Transverse colon (tissue), 4 donors: ENCODE measurements at places on chromosomes 1 and 21. TPM values are rescaled to one million over a fixed set of nuclear protein-coding genes. Genes with fewer than 3 reads are reported as not detected.

DENND2C gene
- total RNA-seq = 1.6 TPM

GMEB1 gene
- total RNA-seq = 10.4 TPM

DNA sequence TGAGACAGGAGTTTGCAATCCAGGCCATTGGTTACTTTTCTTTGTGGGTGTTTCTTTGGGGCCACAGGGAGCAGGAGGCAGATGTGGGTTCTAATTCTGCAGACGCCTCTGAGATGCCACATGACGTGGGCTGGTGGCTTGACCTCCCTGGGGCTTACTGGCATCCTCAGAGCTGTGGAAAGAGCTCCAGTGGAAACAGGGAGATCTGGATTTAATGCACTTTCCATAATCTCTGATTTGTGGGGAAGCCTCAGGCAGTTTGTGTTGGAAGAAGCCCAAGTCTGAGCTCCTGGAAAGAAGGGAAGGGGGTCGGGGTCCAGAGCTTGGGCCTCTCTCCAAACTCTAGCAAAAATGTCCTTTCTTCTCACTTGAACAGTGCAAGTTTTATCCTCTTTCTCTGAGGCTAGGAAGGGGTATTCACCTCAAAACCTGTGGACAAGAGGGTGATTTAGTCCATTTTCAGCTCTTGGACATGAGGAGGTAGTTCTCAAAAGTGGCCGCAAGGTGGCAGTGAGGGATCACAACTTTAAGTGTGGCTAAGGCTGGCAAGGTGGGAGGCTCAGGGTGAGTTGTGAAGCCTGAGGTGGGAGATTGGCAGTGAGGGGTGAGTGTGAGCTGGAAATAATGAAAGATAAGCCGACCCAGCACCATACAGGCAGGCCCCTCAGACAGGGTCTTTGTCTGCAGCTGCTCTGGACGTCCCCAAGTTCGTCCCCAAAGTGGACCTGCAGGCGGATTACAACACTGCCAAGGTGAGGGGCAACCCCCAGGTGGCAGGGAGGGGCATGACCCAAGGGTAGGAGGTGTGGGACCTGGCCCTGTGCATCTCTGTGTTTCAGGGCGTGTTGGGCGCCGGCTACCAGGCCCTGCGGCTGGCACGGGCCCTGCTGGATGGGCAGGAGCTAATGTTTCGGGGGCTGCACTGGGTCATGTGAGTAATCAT is 9.2 kb downstream of the IKBKE start:
- DNase-seq = peak; percentile 70

GRCh38 chr1:21397813-21398188 is 42.1 kb upstream of the NBPF3 start:
- peak; percentile 13 for DNase-seq

GRCh38 chr1:37038227-37039093 is 4.1 kb upstream of the GRIK3 start:
- no peak for DNase-seq
